ENCODE measurements at places on chromosomes 2 and 18.

GRCh38 chr2:212914392-212914791 is 237.0 kb downstream of the IKZF2 start:
- DNase-seq, result no peak

GRCh38 chr2:206935991-206936842 is 3.1 kb upstream of the CPO start:
- DNase-seq, result no peak

GRCh38 chr18:41763361-41763760 is 191.7 kb upstream of the PIK3C3 start:
- no peak for DNase-seq

DNA sequence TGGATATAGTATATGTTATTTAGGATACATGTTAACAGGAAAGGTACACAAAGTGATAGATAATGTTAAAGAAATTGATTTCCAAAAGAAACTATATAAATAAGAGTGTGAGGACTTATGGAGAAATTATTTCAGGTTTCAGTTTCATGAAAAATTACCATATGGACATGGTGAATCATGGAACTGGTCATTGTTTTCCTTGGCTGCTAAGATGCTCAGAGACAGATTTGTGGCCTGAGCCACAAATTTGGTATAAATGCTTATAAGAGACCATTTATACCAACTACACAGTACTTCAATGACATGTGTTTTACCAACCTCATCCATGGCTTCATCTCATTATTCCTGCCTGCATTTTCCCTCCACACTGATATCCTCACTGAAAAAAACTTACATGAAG is 188.1 kb downstream of the FMNL2 start:
- no peak for DNase-seq

DNA sequence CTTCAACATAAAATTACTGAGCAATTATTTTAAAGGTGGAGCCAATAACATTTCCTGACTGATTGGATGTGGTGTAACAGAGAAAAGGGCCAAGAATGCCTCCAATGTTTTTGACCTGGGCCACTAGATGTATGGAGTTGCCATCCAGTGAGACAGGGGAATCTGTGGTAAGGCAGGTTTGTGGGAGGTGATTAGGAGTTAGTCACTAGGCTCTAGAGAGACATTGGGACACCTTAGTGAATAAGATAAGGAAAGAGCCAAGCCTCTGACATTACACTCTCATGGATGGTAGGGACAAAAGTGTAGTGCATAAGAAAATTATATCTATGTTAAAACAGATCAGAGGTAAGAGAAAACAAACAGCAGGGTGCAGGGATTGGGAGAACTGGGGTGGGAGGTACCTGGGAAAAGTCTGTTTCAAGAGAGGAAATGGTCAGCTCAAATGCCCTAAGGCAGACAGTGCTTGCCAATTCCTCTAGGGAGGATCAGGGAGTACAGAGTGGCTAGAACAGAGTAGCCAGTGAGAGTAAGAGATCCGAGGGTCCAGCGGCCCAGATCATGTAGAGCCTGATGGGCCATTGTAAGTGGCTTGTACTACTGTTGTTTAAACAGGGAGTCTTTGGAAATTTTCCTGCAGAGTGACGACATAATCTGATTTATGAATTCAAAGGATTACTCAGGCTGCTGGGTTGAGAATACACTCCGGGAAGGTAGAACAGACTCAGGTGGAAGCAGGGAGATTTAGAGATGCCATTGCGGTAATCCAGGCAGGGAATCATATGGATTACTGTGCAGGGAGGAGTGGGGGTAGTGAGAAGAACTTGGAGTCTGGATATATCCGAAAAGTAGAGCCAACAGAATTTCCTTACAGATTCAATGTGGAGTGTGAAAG is 45.7 kb upstream of the CUL3 start:
- no peak for DNase-seq

DNA sequence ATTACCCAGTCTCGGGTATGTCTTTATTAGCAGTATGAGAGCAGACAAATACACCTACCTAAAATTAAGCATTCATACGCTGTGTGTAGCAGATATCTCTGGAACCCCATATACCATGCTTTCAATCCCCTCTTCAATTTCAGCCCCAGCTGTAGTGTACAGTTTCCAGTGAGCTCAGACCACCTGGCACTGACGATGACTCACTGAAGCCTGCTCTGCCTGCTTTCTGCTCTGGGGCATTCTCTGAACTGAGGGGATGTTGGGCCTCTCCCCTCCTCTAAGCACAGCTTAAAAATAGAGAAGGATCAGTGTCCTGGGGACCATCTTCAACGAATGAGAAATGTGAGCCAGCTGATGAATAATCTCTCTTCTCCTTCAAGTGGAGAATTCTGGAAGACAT is 8.7 kb upstream of the CCL20 start:
- no peak for DNase-seq

GRCh38 chr2:55155764-55156281 is 76.3 kb downstream of the CLHC1 start:
- no peak for DNase-seq

DNA sequence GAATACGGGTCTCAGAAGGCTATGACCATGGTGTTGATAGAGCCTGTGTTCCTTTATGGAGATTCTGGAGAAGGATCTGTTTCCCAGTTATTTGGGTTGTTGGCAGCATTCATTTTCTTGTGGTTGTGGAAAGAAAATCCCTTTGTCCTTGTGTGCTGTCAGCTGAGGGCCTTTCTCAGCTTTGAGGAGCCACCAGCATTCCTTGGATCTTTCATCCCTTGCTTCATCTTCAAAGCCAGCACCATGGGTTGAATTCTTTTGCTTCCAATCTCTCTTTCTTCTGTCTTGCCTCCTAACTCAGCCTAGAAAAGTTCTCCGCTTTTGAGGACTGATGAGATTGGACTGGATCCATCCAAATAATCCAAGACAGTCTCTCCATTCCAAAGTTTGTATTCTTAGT is 103.2 kb upstream of the MMADHC start:
- DNase-seq, result no peak

GRCh38 chr18:32091325-32091723 is 350 bp upstream of the RNF138 start:
- no peak for DNase-seq

DNA sequence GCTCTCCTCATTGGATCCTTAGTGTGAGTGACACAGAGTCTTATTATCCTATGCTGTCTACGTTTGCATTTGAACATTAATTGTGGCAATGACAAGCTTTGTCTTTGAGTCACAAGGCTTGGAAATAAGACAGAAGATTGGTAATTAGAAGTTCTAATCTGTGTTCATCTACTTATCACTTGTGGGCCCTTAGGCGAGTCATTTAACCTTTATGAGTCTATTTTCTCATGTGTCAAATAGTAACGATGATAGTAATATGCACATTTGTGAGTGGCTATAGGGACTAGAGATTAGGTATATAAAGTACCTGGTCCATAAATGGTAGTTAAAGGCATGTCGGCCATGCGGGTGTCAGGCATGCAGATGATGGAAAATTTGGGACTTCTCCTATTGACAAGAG is 105.6 kb upstream of the NABP1 start:
- no peak for DNase-seq

DNA sequence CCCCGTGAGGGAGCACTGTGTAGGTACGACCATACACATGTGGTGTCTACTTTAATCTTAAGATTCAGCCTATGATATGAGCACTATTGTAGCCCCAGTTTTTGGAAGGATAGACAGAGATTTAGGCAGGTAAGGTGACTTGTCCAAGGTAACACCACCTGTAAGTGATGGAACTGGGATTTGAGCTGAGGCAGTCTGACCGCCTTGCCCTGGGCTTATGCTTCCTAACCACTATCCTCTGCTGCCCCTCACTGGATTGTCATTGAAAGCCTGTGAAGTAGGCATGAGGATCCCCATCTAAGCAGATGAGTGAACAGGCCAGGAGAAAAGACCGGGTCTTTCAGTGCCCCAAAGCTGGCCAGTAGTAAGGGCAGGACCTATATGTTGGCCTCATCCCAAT is 343.8 kb downstream of the CYRIA start:
- DNase-seq, result no peak

Measured in renal cortex interstitium (tissue), 15 donors.